Colonic mucosa (tissue), 4 donors: ENCODE measurements at places on chromosomes 3 and 15. TPM values are rescaled to one million over a fixed set of nuclear protein-coding genes. Genes with fewer than 3 reads are reported as not detected.

DNA sequence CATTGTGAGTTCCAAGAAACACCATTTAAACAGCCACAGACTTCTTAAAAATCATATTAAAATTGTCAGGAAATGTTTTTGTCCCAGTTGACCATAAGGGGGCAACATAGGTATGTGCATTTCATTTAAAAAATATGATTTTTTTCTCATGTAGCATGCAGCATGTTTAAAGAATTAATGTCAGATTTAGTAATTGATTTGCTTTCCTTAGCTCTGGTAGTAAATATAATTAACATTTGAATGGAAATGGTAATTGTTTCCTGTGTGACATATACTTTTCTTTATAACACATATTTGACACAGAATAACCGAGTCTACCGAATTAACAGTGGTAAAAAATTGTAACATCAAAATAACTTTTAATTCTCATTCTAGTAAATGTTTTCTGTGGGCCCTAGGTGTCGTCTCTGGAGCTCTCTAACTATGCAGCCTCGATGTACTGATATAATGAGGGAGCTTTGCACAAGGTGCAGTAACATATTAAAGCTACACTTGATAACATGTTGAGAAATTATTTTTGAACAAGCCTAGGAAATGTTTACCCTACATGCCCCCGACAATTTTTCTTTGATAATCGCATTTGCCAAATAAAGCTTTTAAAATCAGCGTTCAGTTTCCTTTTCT, 34.9 kb downstream of the NXPE3 start:
- no peak for DNase-seq

DNA sequence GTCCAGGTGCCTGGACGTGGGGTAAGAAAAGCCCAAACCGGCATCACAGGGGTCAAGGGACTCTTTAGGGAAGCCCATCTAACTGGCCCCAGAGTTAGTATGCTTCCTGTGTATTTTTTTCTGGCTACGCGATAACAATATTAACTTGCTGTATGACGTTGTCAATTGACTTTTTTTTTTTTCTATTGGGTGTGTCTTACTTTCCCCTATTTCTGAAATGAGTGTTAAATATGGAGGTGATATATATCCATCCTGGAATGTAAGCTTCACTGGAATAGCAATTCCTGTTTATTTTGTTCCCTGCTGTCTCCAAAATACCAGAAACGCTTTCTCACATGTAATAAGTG, 598 bp upstream of the GMNC start:
- DNase-seq: no peak

- no peak for DNase-seq
These were observed 31.3 kb upstream of the SETMAR start for GRCh38 chr3:4271834-4272233.

DNA sequence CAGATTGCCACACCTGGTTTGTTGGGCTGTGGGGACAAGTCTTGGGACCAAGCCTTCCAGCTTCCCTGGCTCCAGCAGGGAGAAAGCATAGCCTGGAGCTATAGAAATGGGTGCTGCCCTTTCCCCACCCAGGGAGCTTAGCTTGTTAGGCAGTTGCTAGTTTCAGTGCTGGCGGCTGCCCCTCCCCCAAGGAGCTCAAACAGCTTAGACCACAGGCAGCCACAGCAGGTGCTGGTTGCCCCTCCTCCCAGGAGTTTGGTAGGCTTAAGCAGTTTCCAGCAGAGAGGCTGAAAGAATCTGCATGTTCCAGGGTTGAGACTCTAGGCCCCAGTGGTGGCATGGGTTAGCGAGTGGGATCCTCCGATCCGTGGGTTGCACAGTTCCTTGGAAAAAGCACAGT, 889.7 kb downstream of the IGSF11 start:
- DNase-seq: no peak

TEX55 gene
- total RNA-seq: not detected

PXYLP1 gene
- 8.9 TPM for total RNA-seq

DNA sequence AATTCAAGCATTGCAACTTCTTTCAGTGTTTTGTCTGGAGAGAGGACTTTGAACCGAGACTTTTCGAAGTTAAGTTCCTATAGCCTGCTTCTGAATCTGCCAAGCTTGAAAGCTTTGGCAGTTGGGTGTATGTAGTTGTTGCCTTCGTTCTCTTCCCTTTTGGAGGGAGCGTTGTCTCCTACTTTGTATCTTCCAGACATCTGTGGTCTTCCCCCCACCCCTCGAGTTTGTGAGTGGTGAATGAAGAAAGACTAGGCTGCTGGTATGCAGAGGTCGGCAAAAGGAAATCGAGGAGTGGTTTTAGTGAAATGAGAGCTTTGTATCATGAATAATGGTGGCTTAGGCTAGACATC, 1.3 kb downstream of the CTNNB1 start:
- DNase-seq: peak; percentile 41

DNA sequence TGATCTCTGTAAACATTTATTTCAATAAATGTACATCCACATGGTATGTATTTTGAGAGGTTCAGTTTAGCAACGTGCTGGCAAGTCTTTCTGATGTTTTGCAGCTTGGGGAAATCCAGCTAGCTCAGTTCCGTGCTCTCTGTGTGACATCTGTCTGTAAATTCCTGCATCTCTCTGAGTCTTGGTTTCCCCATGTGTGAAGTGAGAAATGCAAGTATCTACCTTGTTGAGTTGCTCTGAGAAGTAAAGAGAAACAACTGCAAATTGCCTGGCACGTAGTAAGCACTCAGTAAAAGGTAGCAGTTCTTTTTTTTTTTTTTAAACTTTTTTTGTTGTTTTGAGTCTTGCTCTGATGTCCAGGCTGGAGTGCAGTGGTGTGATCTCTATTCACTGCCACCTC, 30.2 kb upstream of the MORF4L1 start:
- no peak for DNase-seq

PLSCR5 gene
- not detected for total RNA-seq

DNA sequence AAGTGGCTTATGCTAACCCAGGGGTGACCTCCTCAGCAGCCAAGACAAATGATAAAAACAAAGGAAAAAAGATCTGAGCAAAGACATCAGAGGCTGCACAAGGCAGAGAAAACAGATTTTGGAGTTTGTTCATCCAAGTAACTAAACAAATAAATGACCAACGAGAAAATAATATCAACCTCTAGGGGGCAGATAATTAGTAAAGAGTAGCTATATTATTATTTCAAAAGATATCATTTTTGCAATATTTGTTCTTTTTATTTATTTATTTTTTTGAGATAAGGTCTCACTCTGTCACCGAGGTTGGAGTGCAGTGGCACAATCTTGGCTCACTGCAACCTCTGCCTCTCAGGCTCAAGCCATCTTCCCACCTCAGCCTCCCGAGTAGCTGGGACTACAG, 101.8 kb downstream of the PCCB start:
- DNase-seq: no peak

- DNase-seq: no peak
These were observed 5.9 kb upstream of the NDUFAF1 start for GRCh38 chr15:41408234-41408641.

GRCh38 chr15:73176598-73176997, 124.3 kb downstream of the NEO1 start:
- DNase-seq: no peak

LRRN1 gene
- total RNA-seq: 0.74 TPM

C2CD4A gene
- total RNA-seq: 3.7 TPM

- no peak for DNase-seq
These were observed 167.4 kb upstream of the CTDSPL start for GRCh38 chr3:37694284-37694675.

CDV3 gene
- 142 TPM for total RNA-seq

GRCh38 chr3:166570102-166570501, 732.9 kb upstream of the BCHE start:
- no peak for DNase-seq

DNA sequence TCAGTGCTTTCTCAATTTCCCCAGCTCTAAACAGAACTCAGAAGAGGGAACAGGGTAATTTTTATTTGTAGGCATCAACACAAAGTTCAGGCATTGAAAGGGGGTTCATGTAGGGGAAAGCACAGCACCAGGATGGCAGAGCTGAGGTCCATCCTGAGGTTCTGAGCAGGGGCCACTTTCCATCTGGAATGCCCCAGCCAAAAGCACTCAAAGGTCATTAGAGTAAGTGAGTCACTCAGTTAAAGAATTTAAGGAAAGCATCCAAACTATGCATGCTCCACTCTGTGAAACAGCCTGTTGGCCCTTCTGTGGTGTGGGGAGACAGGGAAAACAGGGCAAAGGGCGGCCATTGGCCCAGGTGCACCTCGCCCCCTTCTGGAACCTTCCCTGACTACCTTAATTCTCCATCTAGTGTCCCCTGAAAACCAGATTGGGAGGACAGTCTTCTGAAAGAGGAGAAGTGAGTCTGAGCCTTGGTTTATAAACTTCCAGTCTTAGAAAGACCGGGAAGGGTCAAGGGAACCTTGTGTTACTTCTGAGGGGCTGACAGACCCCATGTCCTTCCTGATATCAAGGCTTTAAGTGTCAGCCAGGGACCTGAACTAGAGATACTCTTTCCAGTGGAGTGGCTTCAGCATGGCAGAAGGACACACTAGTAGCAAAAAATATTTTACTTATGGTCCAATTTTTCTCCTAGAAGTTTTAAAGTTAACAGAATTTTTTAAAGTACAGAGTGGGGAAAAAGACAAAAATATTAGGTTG, 133.3 kb downstream of the MYLK start:
- DNase-seq: peak; percentile 22

IGSF10 gene
- 0.96 TPM for total RNA-seq

ANKRD63 gene
- total RNA-seq: not detected

GRCh38 chr15:95910643-95911212, 419.8 kb upstream of the NR2F2 start:
- DNase-seq: no peak

GRCh38 chr15:31314380-31314779, 12.3 kb upstream of the KLF13 start:
- no peak for DNase-seq

DNA sequence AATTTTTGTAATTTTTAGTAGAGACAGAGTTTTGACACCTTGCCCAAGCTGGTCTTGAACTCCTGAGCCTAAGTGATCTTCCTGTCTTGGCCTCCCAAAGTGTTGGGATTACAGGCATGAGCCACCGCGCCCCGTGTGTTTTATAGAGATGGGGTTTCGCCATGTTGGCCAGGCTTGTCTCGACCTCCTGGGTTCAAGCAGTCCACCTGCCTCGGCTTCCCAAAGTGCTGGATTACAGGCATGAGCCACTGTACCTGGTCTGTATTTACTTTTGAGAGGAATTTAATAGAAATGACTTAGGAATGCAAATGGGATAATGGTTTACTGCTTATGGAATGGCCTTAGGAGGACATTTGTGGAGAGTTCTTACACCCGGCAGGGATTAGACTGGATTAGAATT, 10.8 kb downstream of the TATDN2 start:
- no peak for DNase-seq

DNA sequence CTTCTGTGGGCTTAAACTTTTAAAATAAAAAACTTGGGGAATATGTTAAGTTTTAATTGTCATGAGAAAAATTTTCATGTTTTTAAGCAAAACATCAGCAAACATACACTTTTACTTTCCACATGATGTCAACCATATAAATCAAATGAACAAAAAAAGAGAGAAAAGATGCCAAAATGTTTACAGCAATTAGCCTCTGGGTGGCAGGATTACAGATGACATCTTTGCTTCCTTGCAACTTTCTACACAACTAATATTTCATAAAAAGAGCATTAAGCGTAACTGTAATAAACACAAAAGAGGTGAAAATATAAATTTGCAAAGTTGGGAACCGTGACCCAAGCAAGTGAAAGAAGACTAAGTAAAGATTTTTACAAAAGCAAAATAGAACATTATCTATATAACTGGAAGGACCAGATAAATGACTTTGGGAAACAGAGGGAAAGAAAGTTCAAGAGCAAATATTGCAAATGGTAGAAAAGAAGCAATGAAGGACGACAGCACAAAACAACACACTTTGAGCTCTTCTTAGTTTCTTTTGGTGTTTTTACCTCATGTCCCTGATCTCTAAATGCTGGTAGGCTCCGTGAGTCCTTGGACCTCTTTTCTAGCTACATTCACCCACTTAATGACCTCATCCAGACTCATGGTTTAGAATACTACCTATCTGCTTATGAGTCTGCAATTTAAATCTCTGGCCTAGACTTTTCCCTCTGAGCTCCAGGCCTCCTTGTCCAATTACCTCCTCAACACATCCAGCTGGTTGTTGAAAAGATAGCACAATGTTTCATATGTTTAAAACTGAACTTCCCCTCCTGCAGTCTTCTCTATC, 9.4 kb downstream of the TP53BP1 start:
- no peak for DNase-seq

DNA sequence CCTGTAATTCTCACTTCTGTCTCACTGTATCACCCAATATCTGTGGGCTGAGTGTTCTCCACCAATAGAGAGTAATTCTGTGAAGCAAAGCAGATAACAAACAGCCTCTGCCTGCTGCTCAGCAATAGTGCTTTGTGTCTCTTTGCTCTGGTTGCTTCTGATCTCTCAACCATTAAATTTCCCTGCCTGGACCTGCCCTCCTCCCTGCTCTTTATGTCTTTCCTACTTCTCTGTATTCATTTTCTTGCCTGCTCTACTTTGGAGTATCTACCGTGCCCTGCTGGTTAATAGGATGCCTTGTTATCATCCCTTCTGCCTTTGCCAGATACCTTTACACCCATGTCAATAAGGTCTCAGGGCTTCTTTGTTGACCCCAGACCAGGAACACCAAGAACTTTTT, 102.9 kb upstream of the CGNL1 start:
- no peak for DNase-seq

DNA sequence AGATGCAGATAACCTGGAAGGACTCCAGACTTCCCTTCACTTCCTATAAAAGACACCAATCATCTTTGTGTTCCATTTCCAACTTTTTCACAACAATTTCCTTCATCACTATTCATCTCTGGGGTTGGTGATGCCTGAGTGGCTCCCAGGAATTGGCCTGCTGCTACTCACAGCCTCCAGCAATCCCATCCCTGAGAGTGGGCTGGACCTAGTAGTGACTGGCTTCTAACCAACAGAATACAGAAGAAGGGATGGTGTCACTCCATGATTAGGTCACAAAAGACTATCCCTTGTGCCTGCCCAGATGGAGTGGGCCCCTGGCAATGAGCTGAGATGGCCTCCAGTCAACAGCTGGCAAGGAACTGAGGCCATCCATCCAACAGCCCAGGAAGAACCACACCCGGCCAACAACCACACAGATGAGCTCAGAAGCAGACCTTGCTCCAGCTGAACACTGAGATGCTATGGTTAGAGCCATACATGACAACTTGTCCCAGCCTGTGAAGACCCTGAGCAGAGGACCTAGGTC, 20.9 kb downstream of the OCA2 start:
- DNase-seq: no peak

GRCh38 chr3:78434801-78435200, 1333.0 kb downstream of the ROBO1 start:
- no peak for DNase-seq

GRCh38 chr3:12115849-12116248, 42.9 kb downstream of the TIMP4 start:
- DNase-seq: no peak

ITIH4 gene
- total RNA-seq: 7.3 TPM

- no peak for DNase-seq
These were observed 97.7 kb upstream of the WNT5A start for GRCh38 chr3:55584716-55585368.

OR5H6 gene
- total RNA-seq: not detected
